ENCODE measurements at places on chromosomes 16 and 17.

GRCh38 chr16:71214746-71215381 lies 15.7 kb downstream of the HYDIN start:
- no peak for DNase-seq

DNA sequence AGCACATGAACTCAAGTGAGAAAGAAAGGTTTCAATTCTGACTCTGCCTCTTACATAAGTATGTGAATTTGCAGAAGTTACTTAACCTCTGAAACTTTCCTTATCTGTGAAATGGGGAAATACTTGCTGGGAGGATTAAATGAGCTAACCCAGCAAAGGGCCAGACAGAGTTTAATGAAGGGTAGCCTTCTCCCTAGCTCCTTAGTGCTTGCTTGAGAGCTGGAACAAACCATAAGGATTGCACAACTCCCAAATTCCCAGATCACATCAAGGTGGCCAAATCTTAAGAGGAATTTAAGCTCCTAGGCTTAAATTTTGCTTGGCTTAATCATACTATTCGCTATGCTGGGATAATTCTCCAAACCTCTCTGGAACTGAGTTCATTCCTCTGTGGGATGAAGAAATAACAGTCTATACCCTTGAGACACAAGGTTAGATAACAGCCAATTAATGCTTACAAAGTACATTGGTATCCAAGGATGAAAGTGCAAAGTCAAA lies 11.8 kb upstream of the WSB1 start:
- DNase-seq: no peak

DNA sequence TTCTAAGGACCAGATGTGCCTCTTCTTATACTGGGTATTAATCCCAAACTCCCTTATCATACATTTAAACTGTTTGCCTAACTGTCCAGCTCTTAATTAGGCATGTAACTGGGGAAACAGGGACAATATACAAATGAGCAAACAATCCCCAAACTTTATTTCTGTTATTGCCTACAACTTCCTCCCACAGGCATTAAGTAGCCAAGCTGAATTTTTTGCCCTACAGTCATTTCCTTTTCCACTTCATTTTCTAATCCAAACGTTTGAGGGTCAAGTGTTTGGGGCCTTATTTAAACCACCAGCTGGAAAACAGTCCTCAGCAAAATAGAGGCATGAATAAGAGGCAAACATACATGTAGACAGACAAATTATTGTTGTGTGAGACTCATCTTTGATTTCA lies 77.4 kb upstream of the CCL2 start:
- DNase-seq: no peak

DNA sequence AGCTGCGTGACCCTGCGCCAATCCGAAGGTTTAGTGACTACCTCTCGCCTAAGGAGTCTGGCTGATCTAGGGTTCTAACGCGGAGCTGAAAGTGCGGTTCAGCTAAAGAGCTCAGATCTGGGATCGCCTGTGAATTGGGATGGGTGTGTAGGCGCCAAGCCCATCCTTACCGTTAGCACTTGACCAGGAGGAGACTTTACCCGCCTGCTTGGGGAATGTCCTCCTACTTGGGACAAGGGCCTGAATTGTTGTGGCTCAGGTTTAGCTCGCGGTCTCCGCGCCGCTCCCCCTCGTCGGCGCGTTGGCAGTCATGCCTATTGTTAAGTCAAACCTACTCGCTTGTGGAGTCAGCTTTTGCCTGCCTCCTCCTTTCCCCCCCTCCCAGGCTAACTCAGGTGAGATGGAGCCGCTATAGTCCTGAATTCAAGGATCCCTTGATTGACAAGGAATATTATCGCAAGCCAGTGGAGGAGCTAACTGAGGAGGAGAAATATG lies 480 bp downstream of the MRPS7 start:
- DNase-seq: no peak

- no peak for DNase-seq
These were observed 14.8 kb downstream of the PDP2 start for GRCh38 chr16:66894948-66895688.

Data from AG04450 (cell line).